ENCODE measurements at places on chromosomes 11 and 22.

- no peak overlapping the region for H3K4me3 ChIP-seq
- peak overlapping the region; percentile 100 for H3K27ac ChIP-seq
- H3K4me1 ChIP-seq: peaks cover 65% of the 10 kb centered on the region
- H3K27me3 ChIP-seq: no peaks in the 10 kb centered on the region
- DNase-seq: peak; percentile 41
- no peaks in the 10 kb centered on the region for H3K36me3 ChIP-seq
These were observed 11.4 kb downstream of the BCL9L start for GRCh38 chr11:118914178-118914918.

- no peaks in the 10 kb centered on the region for H3K27me3 ChIP-seq
- H3K27ac ChIP-seq: no peak overlapping the region
- no peaks in the 10 kb centered on the region for H3K36me3 ChIP-seq
- DNase-seq: no peak
- no peak overlapping the region for H3K4me3 ChIP-seq
- no peaks in the 10 kb centered on the region for H3K4me1 ChIP-seq
These were observed 28.9 kb downstream of the CARD18 start for GRCh38 chr11:105110688-105111030.

DNA sequence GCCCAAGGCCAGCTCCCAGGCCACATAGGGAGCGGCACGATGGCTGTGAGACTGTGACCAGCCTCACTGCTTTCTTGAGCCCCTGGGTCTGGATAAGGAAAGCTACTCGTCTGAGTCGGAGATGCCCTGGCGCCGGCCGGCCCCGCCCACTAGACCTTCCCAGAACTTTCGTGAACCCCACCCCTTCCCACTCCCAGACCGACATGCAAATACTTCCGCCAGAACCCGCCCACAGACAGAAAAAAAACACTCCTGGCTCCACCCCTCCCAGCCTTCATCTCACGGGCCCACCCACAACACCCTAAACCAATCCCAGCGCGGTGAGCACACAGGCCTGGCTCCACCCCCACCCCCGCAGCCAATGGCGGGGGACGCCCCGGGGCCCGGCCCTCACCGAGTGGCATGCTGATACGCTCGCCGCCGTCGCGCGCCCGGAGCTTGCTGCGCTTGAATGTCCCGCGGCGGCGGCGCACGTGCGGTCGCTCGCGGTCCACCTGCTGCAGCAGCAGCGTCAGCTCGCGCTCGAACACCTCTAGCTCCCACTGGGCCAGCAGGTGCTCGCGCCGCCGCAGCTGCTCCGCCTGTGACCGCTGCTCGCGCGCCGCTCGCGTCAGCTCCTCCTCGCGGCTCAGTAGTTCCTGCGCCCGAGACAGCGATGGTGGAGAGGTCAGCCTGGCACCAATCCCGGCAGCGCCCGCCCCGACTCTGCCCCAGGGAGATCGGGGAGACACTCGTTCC lies 7.0 kb downstream of the MAP3K11 start:
- H3K4me3 ChIP-seq: no peak overlapping the region
- DNase-seq: peak; percentile 98
- H3K27ac ChIP-seq: peak overlapping the region; percentile 94
- H3K36me3 ChIP-seq: no peaks in the 10 kb centered on the region

DNA sequence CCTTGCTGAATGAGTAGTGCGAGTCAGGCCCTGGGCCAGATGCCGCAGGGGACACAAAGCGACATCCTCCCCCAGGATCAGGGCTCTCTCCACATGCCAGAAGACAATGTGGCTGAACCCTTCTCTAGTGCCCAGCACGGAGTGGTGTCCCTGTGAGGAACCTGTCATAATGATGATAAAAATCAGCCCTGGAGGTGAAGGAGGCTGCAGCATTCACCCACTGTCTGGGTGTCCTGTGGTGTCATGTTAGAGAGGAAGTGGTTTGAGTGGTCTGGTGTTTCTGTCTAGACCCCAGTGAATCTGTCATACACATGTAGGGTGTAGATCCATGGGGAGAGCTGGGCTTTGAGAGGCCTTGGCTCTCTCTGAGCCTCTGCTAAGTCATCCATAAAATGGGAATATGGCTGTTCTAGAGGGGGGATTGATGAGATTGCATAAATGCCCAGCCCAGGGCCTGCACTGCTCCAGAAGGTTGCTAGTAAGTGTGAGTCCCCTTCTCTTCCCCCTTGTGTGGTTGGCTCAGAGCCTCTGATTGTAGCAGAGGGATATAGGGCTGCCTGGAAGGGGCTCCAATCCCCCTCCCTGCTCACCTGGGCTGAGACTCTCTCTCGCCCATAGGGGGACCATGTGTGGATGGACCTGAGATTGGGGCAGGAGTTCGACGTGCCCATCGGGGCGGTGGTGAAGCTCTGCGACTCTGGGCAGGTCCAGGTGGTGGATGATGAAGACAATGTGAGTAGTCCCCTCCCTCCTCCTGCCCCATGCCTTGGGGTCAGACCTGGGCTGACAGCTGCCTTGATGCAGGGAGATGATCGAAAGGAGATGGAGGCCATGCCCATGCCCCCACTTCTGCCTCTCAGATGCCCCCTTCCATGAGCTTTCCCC lies 14.3 kb downstream of the MYO7A start:
- DNase-seq: no peak
- no peaks in the 10 kb centered on the region for H3K4me1 ChIP-seq
- H3K27me3 ChIP-seq: no peaks in the 10 kb centered on the region
